ENCODE measurements at places on chromosomes 3 and 15.
A peak's percentile ranks its signal among the peaks of the same experiment; 100 is the strongest.

DNA sequence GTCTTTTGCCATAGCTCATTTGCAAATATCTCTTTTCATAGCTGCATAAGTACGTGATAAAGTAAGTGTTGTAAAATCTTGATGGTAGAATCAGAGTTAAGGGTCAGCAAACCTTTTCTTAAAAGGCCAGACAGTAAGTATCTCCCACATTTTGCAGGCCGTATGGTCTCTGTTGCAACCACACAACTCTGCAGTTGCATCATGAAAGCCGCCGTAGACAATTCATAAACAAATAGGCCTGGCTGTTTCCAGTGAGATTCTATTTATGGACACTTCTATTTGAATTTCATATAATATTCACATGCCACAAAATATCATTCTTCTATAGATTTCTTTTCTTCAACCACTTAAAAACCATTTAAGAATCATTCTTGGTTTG lies 248.5 kb downstream of the TLE3 start:
- DNase-seq = no peak

GRCh38 chr3:105904251-105904650 lies 35.4 kb upstream of the CBLB start:
- DNase-seq = no peak

- peak; percentile 95 for DNase-seq
Observed at GRCh38 chr3:15635121-15635661, 33.6 kb downstream of the BTD start.

- DNase-seq = no peak
Observed at GRCh38 chr3:80983753-80984152, 777.7 kb downstream of the GBE1 start.

DNA sequence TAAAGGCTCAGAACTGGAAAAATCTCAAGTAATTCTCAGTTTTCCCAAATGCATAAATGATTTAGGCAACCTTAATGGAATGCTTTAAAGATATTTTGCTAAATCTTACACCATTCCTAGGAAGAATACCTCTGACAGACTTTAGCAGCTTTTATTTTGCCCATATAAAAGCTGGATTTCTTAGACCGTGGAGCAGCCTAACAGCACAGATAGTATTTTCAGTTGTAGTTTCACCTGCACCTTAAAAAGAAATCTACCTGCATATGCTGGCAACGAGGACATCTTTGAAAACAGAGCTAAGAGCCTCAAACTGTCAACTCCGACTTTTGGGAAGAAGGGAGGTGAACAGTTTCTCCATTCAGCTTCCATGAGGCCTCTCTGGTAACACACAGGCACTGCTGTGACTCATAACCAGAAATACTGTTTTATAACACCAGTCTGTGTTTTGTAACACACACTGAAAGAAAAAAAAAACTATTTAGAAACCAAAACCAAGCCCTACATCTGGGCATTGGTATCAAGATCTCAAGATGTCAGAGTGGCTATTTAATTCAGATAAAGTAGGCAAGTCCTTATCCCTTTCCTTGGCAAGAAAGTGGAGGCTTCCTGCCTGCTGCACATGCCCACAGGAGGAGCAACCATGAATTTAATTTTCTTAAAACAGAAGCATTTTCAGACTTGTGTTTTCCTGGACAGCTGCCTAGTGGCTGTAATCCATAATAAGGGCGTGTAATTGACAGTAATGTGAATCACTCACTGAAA lies 181.5 kb upstream of the ICE2 start:
- peak; percentile 46 for DNase-seq
